ENCODE measurements at places on chromosomes 3 and 15.

DNA sequence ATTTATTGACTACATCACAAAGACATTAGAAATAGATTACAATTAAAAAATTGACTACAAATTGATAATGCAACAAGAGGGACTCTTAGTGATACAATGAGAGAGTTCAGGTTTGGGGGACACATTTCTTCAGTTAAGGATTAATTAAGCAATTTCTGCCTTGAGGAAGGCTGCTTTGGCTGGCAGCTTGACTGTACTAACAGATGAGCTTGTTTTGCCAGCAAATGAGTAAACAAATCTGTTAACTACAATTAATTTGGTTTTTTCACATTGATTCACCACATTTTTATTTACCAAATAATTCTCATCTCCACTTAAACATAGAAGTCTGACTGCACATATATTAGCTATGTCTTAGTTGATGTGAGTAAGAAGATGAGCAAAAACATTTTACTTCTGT lies 183.6 kb upstream of the ZNF385D start:
- no peak for DNase-seq

GRCh38 chr3:177906126-177906511 lies 630.1 kb upstream of the KCNMB2 start:
- no peak for DNase-seq

DNA sequence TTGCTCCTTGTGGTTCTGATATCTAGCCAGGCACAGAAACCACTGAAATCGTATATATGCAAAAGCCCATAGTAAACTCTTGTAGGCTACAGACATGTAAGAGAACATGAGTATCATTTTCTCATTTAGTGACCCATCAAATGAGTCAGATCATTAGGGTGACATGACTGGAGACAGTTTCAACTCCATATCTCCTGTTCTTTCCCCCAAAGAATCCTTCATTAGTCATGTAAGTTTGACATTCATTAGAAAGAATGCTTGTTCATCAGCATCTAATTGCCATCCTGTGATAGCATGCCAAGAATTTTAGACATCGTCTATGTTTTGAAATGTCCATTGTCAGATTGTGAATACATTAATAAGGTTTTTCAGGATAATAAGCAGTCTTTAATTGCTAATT lies 264.9 kb upstream of the TPM1 start:
- no peak for DNase-seq

- no peak for DNase-seq
Measured at GRCh38 chr15:57221134-57221533, 155.2 kb upstream of the CGNL1 start.

- DNase-seq: no peak
Measured at GRCh38 chr3:27671101-27671500, 51.0 kb downstream of the EOMES start.
